Bronchial epithelial cell (primary cell): ENCODE measurements at places on chromosomes 1 and 21. TPM values are rescaled to one million over a fixed set of nuclear protein-coding genes. Genes with fewer than 3 reads are reported as not detected.

The RNU1-1 gene
- total RNA-seq, result 2,323 and 5,262 TPM in 2 replicates

The HES3 gene
- not detected in 2 replicates for total RNA-seq

The MPL gene
- not detected in 2 replicates for total RNA-seq

The NUP210L gene
- under 0.01 and 0.13 TPM in 2 replicates for total RNA-seq

The SYCP1 gene
- total RNA-seq, result not detected in 2 replicates

The KTI12 gene
- 5.6 and 10.0 TPM in 2 replicates for total RNA-seq

The CFAP126 gene
- not detected in 2 replicates for total RNA-seq

DNA sequence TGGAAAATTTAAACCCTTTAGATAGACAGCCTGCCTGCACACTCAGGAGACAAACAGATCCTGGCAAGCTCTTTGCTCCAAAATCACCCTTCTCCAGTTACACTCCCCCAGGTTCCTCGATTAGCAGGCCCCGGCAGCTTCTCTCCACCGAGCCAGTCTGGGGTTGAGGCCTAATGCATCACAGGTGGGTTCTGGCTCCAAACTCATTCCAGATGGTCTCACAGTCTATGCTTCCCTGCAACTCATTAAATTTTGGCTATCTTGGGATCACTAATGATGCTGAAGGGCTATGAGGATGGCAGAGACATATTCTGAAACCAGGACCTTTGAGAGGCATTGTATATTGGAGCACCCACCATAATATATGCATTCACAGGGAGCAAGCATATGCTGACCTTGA, 559.8 kb upstream of the USP24 start:
- no peak for DNase-seq

GRCh38 chr1:226827458-226827857, 43.0 kb upstream of the PSEN2 start:
- DNase-seq, result no peak

- no peak for DNase-seq
Measured at GRCh38 chr1:8097908-8098307, 71.8 kb upstream of the ERRFI1 start.

DNA sequence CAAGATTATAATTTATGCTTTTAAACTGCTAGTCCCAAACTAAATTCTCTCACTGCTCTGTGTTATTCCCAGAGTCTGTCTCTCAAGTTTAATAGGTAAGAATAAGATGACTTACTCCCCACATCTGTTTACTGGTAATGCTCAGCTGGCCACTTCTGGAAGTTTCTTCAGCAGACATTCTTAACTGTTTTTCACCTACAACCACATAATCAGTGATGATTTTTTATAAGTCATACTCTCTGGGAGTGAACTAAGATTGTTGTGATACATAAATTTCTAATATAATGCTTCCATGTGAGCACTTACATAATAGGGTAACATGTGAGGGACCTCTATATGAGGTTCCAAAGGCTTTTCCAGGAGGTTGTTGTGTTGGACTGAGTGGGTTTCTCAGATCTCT, 8.7 kb downstream of the SLAMF7 start:
- DNase-seq, result peak; percentile 66

DNA sequence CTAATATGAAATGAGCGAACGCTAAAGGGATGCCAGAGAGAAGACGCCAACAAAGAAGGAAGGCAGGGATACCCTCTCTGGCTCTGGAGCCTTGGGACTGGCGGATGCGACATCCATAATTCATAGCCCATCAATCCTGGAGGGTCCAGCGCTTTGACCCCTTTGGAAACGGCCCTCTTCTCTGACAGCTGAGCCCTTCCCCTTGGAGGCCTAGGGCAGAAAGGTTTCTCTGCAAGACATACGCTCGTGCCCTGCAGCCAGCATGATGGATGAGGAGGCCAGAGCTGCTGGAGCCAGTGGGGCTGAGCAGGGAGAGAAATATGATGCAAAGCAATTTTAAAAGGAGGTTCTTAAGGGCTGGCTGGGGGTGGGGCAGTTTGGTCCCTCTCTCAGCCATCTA, 22.2 kb downstream of the OPTC start:
- no peak for DNase-seq

DNA sequence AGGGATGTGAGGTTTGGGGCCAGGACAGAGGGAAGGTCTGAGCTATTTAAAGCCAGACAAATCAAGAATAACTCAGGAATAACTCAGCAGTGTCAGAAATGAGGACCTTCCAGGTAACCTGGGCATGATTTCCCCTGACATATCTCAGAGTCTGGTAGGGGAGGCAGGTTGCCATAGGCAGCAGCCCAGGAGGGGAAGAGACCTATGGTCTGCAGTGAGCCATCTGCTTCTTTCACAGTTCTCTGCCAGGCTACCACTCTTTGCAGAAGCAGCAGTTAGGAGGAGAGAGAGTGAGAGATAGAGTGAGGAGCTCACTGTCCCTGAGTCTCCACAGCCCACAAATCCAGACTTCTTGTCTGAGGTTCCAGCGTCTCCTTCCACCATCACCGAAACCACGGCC, 6.3 kb upstream of the VSIG8 start:
- DNase-seq, result no peak

DNA sequence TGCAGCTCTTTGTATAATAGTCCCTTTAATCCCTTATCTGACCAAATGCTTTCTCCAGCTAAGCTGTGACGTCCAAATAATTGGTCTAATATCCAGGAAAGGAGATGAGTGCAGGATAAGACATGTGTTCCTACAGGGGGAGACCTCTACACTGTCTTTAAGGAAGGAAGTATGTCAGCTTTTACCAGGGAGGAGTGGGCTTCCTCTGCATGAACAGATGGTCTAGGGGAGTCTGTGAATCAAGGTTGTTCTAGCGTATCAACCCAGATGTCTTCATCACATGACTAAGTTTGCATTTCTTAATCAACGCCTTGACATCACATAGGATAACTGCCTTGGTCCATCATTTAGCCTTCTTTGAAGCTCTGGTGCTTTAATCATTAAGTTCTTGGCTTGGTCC, 528.2 kb downstream of the MRPL39 start:
- no peak for DNase-seq

DNA sequence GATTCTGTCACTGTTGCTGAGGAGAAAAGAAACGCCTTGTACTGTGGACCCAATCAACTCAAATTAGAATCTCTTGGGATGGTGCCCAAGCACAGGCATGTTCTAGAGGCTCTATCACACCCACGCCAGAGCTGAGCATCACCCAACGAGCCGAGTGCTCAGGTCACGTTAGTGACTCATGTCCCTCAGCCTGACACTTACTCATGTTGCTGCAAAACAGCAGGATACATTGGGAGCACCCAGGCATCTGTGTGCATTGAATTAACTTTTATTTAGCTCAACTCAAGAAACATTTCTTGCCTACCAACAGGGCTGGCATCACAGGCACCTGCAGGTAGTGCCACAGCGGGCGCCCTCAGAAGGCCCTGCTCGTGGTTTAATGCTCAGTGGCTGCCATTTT, 149.8 kb downstream of the ETS2 start:
- DNase-seq, result peak; percentile 94

- DNase-seq, result no peak
Measured at GRCh38 chr1:214002060-214002459, 14.3 kb downstream of the PROX1 start.

DNA sequence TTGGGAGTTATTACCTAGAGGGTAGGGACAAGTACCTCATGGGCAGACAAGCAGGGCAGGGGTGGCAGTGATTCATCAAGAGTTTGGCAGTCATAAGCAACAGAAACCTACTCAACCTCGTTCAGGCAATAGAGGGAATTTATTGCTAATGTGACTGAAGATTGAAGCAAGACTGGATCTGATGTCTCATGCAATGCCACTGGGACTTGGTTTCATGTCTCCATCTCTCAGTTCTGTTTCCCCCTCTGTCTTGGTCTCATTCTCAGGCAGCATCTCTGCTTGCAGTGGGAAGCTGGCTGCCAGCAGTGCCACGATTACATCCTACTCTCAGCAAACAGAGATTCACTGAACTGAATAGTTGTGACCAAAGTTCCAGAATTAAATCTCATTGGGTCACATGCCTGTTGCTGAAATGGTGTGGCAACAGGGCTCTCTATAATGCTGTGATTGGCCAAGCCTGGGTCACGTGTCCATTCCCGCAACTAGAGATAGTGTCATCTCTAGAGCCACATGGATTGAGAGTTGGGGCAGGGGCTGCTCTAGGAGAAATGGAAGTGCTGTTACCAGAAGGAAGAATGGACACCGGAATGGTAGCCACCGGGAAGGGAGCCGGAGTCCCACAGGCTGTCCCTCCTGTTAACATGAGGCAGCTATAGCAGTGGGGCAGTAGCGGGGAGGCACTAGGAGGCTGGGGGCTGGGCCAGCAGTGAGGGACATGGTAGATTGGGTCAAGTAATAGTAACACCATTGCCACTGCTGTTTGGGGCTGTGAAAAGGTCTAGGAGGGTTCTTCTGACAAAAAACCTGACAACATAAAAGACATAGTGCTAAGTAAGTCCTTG, 3.9 kb upstream of the CDC42 start:
- peak; percentile 83 for DNase-seq

GRCh38 chr1:88662723-88663122, 21.4 kb upstream of the PKN2 start:
- DNase-seq, result no peak

GRCh38 chr1:84940481-84940880, 47.5 kb upstream of the LPAR3 start:
- peak; percentile 63 for DNase-seq

GRCh38 chr1:94919241-94920030, 7.5 kb downstream of the CNN3 start:
- peak; percentile 56 for DNase-seq

GRCh38 chr1:36448530-36449056, 1.7 kb downstream of the OSCP1 start:
- DNase-seq, result peak; percentile 88

- peak; percentile 23 for DNase-seq
Measured at GRCh38 chr1:143735764-143736461, 235.9 kb downstream of the FAM72C start.

DNA sequence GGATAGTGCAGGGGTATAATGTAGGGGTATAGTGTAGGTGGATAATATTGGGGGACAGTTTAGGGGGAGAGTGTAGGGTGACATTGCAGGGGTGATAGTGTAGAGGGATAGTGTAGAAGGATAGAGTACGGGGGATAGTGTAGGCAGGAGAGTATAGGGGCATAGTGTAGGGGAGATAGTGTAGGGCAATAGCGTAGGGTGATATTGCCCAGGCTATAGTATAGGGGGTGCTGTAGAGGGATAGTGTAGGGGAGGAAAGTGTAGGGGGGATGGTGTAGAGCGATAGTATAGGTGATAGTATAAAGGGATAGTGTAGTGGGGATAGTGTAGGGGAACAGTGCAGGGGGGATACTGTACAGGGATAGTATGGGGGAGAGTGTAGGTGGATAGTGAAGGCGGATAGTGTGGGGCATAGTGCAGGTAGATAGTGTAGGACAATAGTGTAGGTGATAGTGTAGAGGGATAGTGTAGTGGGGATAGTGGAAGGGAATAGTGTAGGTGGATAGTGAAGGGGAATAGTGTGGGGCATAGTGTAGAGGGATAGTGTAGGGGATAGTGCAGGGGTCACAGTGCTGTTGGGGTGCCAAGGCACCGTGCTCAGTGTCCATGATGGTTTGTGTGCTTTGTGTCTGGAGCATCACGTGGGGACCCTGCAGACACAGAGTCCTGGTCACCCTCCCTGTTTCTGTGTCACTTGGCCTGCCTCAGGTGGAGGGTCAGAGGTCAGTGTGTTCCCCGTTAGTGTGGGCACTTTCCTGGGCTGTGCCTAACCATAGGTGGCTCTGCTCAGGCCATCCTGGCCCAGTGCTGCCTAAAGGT, 10.5 kb upstream of the ARF1 start:
- DNase-seq, result no peak

DNA sequence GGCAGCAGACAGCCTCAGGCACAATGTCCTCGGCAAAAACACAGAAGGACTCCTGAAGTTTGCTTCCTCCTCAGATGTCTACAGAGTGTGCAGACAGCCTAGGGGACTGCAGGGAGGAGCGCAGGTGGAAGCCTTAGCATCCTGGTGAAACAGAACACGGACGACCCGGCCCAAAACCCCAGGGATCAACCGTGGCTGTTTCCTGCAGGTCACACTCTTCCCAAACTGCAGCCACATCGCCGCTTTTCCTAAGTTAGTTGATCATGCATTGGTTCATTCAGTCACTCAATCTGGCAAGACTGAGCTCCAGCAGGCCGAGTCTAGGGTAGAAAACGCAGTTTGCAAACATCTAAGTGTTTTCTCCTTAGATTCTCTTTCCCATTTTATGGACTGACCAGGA, 33.4 kb downstream of the FHAD1 start:
- no peak for DNase-seq

DNA sequence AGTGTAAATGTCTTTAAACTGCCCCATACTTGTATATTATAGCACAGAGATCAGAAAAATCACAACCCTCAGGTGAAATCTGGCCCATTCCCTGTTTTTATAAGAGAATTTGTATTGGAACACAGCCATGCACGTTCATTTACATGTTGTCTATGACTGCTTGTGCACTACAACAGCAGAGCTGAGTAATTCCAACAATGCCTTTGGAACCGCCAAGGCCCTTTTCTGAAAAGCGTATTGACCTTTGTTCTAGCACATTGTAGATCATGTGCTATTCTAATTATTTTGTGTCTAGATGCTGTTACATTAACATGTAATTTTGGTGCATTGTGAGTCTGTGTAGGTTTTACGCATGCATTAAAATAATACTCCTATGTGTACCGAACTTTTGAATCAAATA, 339.6 kb downstream of the CHRM3 start:
- DNase-seq, result no peak

DNA sequence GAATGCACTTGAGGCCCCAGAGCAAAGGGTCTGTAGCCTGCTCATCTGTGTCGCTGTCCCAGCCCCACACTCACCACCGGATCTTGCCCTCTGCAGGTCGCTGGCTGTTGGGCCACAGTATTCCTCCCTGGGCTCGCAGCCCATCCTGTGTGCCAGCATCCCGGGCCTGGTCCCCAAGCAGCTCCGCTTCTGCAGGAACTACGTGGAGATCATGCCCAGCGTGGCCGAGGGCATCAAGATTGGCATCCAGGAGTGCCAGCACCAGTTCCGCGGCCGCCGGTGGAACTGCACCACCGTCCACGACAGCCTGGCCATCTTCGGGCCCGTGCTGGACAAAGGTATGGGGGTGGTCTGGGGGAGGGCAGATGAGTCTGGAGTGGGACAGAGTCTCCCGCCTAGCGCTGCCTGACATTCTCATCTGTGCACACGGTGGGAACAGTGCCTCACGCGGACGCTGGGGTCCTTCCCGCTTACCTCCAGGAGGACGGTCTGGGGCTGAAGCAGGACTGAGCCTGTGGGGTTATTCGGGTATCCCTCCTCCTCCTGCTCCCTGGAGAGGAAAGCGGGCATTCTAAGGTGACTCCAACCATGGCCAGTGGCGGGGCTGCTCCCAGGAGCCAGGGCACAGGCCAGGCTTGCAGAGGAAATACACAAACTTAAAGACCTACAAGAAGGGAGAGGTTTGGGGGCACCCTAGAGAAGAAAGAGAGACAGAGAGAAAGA, 15.9 kb downstream of the WNT3A start:
- DNase-seq, result no peak

GRCh38 chr1:154808261-154808908, 61.7 kb downstream of the KCNN3 start:
- no peak for DNase-seq
